ENCODE measurements at places on chromosomes 1 and 21.
A peak's percentile ranks its signal among the peaks of the same experiment; 100 is the strongest.

- DNase-seq, result no peak
Observed at GRCh38 chr1:24400065-24400464, 13.5 kb downstream of the STPG1 start.

DNA sequence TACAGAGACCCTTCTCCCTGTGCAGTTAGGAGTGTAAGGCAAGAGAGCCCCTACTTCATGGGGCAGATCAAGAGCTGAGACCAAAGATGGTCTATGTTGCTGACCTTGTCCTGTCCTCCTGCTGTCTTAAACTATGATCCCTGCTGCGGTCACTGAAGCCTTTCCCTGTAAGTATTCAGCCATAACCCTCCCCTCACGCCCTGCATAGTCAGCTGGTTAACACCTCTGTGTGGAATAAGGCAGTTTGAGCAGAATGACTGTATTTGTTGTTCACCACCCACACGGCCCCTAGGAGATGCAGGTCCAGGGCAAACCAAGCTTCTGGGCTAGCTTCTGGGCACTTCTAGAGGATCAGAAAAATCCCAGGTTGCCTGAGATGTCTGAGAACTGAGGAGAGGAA is 356 bp downstream of the TSPAN1 start:
- no peak for DNase-seq

DNA sequence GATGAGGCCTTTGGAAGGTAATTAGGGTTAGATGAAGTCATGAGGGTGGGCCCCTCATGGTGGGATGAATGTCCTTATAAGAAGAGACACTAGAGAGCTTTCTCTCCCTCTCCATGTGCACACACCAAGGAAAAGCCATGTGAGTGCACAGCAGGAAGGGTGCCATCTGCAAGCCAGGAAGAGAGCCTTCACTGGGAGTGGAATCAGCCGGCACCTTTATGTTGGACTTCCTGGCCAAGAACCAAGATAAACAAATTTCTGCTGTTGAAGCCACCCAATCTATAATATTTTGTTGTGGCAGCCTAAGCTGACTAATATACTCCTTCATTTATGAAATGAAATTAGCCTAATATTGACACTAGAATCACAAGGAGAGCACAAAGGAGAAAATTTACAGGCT is 38.2 kb upstream of the PKP1 start:
- DNase-seq, result no peak

DNA sequence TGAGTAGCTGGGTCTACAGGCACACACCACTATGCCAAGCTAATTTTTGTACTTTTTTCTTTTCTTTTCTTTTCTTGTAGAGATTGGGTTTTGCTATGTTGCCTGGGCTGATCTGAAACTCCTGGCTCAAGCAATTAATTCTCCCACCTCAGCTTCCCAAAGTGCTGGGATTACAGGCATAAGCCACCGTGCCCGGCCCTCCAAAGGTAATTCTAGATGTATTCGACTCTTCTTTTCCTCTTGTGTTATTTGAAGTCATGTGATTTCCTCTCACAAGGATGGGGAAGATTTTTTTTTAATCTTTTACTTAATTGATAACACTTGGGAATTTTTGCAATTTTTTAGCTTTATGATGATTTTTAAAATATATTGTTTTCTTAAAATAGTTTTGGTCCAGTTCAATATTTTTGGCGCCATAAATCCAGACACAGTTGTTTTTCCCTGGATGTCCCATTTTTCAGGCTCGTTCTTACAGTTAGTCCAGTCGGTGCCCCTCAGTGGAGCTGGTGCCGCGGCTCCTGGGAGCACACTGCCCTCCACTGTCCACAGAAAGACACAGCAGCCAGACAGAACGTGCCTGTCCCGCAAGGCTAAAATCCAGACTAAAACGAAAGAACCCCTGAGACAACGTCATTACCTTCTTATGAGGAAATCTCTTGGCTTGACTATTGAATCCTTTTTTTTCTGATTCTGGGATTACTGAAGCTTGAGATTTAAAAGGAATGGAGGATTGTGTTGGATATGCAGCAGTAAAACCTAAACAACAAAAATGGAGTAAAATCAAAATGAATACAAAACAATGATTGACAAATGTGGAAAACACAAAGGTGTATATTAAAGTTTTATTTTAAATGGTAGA is 22.4 kb downstream of the STPG1 start:
- peak; percentile 92 for DNase-seq

GRCh38 chr21:32198384-32198783 is 80.5 kb downstream of the MIS18A start:
- DNase-seq, result no peak

DNA sequence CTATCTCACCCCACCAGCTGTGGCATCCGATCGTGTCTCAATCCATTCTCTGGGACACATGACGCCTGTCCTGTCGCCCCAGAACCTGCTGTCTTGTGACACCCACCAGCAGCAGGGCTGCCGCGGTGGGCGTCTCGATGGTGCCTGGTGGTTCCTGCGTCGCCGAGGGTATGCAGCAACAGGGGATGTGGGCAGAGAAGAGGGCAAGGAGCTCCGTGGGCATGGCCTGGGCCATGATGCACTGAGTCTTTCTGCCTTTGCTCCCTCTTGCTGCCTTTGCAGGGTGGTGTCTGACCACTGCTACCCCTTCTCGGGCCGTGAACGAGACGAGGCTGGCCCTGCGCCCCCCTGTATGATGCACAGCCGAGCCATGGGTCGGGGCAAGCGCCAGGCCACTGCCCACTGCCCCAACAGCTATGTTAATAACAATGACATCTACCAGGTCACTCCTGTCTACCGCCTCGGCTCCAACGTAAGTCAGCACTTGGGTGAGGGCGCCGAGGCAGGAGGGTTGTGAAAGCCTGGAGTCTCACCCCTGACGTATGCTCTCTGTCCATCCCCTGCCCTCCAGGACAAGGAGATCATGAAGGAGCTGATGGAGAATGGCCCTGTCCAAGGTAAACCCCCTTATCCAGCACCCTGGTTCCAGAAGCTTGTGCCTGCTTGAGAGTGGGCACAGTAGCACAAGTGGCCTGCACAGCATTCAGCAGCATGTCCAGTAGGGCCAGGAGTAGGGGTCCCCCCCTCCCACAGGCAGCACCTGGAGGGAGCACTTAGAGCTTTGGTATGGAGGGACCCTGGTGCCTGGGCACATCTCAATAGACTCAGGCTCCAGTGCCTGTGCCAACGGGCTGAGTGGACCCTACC is 8.8 kb downstream of the TINAGL1 start:
- peak; percentile 59 for DNase-seq

GRCh38 chr1:97138515-97139032 is 417.0 kb downstream of the PTBP2 start:
- no peak for DNase-seq

GRCh38 chr1:115654125-115654524 is 12.4 kb downstream of the VANGL1 start:
- no peak for DNase-seq

- no peak for DNase-seq
Observed at GRCh38 chr1:17200756-17201155, 4.2 kb upstream of the PADI1 start.

DNA sequence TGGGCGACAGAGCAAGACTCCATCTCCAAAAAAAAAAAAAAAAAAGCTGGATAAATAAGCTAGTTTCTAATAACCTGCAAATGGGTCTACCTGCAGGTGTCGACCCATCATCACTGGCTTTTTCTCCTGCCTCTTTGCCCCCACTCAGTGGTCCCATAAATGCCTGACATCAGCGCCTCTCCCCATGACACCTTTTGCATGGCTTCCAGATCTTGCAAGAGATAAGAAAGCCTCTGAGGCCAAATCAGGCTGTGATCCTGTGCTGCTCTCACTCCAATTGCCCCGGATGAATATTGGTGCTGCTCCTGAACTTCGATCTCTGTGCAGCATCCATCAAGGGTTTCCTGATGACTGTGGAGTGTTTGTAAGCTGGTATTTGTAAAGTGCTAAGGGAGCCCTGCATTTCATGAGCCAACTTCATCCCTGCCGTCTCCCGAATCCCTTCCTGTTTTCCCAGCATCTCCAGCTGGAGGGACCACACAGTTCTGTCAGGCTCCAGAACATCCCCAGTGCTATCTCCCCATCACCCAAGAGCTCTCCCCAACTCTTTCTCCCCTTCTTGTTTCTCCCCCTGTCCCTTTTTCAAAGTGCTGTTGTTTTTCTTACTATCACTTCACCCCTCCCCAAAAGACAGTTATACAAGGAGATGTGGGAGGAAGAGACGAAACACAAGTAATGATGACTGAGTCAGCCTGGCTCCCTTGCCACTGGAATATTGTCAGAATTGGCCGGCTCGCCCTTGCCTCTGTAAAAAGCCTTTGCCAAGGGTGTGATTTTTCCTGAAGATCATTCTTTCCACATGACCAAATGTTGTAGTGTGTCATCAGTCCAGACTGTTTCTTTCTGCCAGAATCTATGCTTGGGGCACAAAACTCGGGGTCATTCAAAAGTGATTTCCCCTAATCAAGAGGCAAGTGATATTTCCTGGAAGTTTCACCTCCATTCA is 2.8 kb upstream of the EFHD2 start:
- no peak for DNase-seq

GRCh38 chr21:27257226-27257625 is 290.3 kb upstream of the ADAMTS5 start:
- DNase-seq, result no peak

DNA sequence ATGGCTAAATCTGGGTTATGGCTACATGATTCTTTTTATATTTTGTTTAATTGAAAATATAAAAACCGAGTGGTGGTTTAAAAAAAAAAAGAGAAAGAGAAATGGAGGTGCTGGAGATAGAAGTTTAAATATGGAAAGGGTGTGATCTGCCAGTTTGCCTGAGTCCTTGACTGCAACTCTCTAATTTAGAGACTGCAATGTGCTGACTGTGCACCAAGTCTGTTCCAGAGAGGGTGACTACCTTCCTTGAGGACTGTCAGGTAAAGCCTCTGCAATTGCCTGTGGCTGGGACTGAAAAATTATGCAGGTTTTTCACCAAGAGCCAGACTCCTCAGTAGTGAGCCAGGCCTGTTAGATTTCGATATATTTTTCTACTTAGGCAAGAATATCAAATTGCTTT is 1326.3 kb downstream of the BRINP3 start:
- no peak for DNase-seq

DNA sequence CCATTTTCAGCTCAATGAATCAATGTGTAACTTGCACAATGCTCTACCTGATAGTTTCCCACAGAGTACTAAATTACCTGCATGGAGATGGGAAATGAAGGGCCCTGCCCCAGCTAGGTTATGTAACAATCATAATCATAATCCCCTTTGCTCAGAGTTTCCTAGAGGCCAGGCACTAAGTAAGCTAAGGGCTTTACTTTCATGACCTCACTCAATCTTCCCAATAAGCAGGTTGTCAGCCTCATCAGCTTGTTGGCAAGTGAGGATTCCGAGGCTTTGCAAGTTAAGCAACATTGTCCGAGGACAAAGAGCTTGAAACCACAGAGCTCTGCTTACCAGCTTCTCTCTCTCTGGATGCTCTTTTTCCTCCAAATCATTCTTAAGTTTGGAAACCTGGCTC is 64.1 kb upstream of the NTPCR start:
- no peak for DNase-seq

DNA sequence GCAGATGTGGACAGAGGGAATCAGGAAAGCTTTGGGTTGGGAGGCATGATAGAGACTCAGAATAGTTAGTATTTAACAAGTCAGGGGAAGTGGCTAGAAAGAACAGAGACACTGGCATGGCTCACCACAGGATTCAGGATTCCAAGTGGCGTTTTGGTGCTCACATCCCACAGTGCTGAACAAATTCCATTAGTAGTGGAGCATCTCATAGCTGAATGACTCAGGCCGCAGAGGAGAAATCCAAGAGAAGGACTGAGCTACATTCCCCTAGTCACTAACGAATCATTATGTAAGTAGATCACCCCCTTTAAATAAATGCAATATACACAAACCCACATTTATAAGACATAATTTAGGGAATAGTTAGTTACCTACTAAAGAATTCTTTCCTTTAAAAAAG is 5.0 kb upstream of the KCNJ9 start:
- DNase-seq, result peak; percentile 15
